ENCODE measurements at places on chromosomes 12 and 14.

GRCh38 chr14:86510491-86510890 lies 980.5 kb downstream of the FLRT2 start:
- DNase-seq, result no peak

GRCh38 chr14:84203896-84204295 lies 1326.0 kb upstream of the FLRT2 start:
- DNase-seq, result no peak

- DNase-seq, result peak; percentile 31
Observed at GRCh38 chr12:124687917-124688316, 120.5 kb upstream of the NCOR2 start.

GRCh38 chr14:105776924-105777323 lies 250.5 kb downstream of the TMEM121 start:
- DNase-seq, result no peak

GRCh38 chr12:105433804-105434203 lies 103.3 kb downstream of the C12orf75 start:
- DNase-seq, result no peak

GRCh38 chr14:20623798-20624197 lies 17.7 kb downstream of the OR6S1 start:
- DNase-seq, result no peak

- DNase-seq, result no peak
Observed at GRCh38 chr12:102197789-102198188, at the start of gene PMCH. Gene PMCH (minus strand): TSS chr12:102197833. CDS start chr12:102197770, 63 bp downstream.

DNA sequence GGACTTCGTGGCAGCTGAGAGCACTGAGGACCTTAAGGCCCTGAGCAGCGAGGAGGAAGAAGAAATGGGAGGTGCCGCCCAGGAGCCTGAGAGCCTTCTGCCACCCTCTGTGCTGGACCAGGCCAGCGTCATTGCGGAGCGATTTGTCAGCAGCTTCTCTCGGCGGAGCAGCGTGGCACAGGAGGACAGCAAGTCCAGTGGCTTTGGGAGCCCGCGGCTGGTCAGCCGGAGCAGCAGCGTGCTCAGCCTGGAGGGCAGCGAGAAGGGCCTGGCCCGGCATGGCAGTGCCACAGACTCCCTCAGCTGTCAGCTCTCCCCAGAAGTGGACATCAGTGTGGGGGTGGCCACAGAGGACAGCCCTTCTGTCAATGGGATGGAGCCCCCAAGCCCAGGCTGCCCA lies 37.0 kb downstream of the PLEKHG3 start:
- DNase-seq, result no peak

DNA sequence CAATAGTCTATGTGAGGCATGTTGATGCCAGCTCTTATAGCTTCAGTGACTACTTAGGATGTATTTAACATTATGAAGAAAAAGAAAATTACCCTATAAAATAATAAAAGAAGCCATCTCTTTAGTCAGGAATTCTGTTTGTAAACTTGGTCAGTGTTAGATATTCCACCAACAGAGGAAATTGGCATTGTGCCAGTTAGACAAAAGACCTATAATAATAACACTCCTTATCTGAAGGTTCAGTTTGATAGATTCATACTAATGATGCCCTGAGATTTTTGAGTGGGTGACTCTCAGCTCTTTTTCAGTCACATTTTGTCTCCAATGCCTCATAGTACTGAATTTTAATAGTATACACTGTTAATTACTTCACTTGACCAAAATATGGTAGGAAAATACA lies 6.6 kb downstream of the SYT10 start:
- DNase-seq, result no peak

GRCh38 chr14:24463017-24463883 lies 20.7 kb upstream of the SDR39U1 start:
- no peak for DNase-seq

Data from anterior cingulate cortex (tissue), 58 donors.